Stimulated activated CD8-positive, alpha-beta memory T cell treated with anti-CD3 and anti-CD28 coated beads, Interleukin-15, amount 100 ng/mL, for 24 hours (primary cell): ENCODE measurements at places on chromosomes 3 and 15.

DNA sequence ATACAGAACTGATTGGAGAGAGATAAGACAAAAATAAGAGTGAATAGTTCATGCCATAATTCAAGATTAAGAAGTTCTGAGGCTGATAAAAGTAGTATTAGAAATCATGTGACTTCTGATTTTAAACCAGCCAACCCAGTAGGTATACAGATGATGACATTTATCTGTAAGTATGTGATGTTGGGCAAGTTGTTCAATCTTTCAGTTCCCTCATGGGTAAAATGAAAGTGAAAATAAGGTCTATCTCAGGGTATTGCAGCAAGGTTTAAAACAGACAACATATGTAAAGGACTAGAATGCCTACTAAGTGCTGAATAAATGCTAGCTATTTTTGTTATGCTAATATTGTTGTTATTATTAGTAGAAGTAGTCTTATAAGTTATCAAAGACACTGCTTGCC lies 1055.7 kb downstream of the NAALADL2 start:
- DNase-seq, result no peak

GRCh38 chr3:187889601-187890404 lies 144.5 kb upstream of the BCL6 start:
- DNase-seq, result no peak

DNA sequence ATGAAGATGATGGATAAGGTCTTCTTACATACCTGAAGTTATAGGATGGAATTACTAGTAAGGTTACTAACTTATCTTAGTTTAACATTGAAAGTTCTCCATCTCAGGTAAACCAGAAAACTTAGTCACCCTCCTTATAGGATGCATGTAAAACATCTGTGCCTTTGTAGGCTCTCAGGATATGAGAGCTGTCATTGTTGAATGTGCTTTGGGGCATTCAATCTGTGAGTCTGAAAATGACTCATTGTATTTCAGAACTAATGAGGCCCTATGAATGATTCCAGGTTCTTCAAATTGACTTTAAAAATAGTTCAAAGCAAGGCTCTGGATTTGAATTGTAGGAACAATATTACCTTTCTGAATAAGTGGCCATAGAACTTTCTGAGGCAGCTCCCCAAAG lies 237.7 kb upstream of the AZI2 start:
- no peak for DNase-seq

GRCh38 chr3:124663690-124664089 lies 66.6 kb upstream of the UMPS start:
- no peak for DNase-seq

DNA sequence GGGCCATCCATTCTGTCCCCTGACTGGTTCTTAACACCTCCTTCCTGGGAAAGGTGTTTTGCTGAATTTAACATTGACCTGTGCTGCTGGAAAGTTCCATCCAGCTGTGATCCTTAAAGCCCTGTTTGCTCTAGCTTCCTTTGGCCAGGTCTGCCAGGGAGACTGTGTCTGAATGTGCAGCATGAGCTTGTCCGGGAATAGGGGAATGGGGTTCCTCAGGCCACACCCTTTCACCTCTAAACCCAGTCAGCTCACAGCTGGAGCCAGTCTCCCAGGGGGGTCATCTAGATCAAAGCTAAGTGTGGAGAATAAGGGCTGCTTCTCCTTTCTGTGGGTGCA lies 174.3 kb downstream of the CHDH start:
- no peak for DNase-seq

- DNase-seq, result no peak
These were observed 372.1 kb upstream of the NR2F2 start for GRCh38 chr15:95958382-95958781.

DNA sequence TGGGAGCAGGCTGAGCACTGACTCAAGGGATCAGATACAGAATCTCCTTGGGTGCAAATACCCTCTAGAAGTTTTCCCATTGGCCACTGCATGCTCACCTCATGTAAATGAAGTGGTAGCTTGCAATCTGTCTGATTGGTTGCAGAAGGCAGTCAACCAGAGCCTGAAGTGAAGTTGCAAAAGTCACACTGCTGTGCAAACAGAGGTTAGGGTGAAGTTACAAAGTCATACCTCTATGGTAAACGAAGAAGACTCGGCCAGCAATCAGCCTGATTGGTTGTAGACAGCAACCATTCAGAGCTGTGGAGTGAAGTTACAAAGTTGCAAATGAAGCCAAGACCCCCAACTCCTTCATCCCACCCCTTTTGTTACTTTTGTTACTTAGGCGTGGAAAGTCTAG lies 27.1 kb downstream of the STARD9 start:
- DNase-seq, result no peak

DNA sequence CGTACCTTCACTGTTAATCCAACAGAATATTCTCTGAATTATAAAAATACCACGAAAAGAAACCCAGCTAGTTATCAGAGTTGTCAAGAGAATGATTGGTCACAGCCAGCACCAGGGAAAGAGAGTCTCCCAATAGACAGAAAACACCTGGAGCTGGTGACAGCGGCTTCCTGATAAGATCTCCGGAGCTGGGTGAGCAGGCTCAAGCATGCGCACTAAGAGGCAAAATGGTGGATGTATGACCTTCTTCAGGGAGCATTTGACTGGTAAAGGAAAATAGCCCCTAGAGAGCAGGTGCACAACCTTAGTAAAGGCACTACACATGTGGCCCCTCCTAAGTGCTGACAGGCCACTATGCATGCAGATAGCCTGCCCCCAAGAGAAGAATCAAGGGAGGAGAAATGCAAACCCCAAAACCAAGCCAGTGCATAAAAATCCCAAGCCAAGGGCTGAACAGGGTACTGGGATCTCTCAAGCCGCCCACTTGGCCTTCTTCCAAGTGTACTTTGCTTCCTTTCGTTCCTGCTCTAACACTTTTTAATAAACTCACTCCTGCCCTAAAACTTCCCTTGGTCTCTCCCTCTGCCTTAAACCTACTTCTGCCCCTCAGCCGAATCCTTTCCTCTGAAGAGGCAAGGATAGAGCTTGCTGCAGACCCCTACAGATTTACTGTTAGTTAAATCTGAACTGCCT lies 93.2 kb downstream of the UACA start:
- DNase-seq, result no peak

DNA sequence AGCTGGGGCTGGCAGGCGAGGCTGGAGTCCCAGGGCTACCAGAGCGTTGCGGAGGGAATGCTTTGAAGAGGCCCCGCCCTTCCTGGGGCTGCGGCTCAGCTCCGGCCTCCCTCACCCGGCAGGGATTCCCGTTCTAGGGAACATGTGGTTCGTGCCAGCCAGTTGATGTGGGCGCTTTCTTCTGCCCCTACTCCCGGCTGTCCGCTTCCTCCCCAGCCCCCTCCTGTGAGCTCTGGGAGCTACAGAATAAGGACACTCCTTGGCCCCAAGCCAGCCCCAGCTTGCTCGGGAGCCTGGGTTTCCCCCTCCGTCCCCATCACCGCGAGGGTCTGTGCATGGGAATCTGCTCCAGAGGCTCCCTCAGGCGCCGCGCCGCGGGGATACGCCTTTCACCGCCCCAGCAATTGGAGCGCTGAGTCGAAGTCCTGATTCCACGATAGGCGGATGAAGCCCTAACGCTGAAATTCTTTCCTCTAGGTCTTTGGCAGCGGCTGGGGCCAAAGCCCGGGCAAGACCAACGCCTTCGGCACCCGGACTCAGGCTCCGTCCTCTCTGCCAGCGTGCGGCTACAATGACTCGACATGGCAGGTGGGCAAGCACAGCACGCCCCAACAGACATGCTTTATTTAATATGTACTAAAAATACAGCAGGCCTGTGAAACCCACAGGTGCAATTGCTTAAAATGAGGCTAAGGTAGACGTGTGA lies 69.5 kb downstream of the KLF15 start:
- no peak for DNase-seq

GRCh38 chr3:160612386-160613075 lies 47.2 kb upstream of the KPNA4 start:
- DNase-seq, result no peak

DNA sequence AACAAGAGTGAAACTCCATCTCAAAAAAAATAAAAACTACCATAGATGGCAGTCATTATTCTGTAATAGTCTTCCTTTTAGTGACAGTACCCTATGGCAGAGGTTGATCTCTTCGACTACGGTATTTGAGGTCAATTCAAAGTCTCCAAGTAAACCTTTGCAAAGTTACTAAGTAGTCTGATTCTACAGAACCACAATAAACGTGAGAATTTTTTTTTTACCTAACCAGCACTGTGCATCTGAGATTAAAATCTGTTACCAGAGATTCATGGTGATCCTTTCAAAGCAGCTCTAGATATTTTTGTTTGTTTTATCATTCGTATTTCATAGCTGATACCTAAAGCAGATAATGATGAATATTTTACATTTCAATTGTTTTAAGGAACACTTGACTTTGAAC lies 86.6 kb upstream of the CHD2 start:
- DNase-seq, result no peak
